ENCODE measurements at places on chromosomes 4 and X.

GRCh38 chr4:3231471-3231870 lies 17.5 kb upstream of the MSANTD1 start:
- DNase-seq, result no peak

- DNase-seq, result peak; percentile 33
These were observed 9.4 kb downstream of the UVSSA start for GRCh38 chr4:1356181-1356998.

GRCh38 chr4:108483650-108484049 lies 136.7 kb upstream of the RPL34 start:
- no peak for DNase-seq

GRCh38 chr4:172109466-172109865 lies 296.3 kb downstream of the GALNTL6 start:
- DNase-seq, result no peak

GRCh38 chr4:113835005-113835404 lies 73.5 kb upstream of the CAMK2D start:
- DNase-seq, result no peak

- DNase-seq, result no peak
These were observed 81.5 kb downstream of the FTHL17 start for GRCh38 chrX:30990361-30990760.

DNA sequence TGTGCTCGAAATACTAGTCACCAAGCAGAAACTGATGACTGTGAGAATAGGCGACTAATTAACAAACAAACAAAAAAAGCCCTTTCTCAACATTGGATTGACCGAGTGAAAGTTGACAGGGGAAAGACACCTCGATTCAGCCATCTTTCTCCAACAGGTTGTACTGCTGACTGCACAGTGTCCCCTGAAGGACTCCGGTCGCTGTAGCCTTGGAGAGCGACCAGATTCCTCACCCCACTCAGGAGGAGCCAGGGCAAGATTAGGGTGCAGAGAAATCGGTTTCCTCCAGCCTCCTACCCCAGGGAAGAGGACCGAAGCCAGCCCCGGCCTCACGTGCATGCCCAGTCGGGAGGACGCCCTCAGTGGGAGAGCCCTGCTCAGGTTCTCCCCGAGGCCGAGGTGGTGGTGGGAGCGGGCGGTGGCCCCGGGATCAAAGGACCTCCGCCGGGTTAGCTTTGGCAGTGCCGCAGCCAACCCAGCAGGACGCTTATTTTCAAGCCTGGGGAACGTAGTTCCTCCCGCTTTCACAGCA lies 1.1 kb upstream of the RAP1GDS1 start:
- peak; percentile 30 for DNase-seq
